ENCODE measurements at places on chromosomes 7 and 10. TPM values are rescaled to one million over a fixed set of nuclear protein-coding genes. Genes with fewer than 3 reads are reported as not detected.

SLC18A2 gene
- total RNA-seq = 4.6 TPM

SEMA4G gene
- 6.1 TPM for total RNA-seq

AMZ1 gene
- 0.16 TPM for total RNA-seq

CHST3 gene
- 31.5 TPM for total RNA-seq

AQP1 gene
- 291 TPM for total RNA-seq

PPP1R9A gene
- 25.7 TPM for total RNA-seq

DPYSL4 gene
- 0.60 TPM for total RNA-seq

SLC25A40 gene
- 25.4 TPM for total RNA-seq

GPC2 gene
- 1.8 TPM for total RNA-seq

PRLHR gene
- total RNA-seq = not detected

C10orf143 gene
- 6.6 TPM for total RNA-seq

DNA sequence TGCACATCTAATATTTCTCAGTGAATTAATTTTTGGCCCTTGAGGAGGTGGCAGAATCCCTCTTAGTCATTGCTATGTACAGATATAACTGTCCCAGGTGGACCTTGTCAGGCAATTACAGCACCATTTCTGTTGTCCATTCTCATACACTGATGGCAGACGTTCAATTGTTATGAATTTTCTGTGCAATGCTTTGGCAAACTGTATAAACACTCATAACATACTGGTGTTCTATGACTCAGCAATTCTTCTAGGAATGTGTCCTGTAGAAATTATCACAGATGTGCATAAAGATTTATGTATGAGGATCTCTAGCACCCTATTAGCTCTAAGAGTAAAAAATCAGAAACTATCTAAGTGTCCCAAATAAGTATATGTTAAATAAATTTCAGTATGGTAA lies 80.8 kb downstream of the DNAJB9 start:
- DNase-seq = no peak

DNA sequence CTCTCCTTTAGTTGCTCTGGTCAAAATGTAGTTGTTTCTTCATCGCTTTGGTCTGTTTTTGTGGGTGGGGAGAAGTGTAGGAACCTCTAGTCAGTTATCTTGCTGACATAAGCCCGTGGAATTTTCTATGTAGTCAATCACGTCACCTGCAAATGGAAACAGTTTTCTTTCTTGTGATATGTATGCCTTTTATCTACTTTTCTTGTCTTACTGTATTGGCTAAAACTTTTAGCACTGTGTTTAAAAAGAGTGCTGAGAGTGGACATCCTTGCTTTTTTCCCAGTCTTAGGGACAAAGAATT lies 42.3 kb downstream of the AKR1E2 start:
- no peak for DNase-seq

GRCh38 chr7:28738412-28738811 lies 219.7 kb downstream of the TRIL start:
- no peak for DNase-seq

- DNase-seq = no peak
Observed at GRCh38 chr10:498760-499435, 190.6 kb downstream of the DIP2C start.

GRCh38 chr7:25845464-25845863 lies 306.5 kb upstream of the NFE2L3 start:
- peak; percentile 64 for DNase-seq

- no peak for DNase-seq
Observed at GRCh38 chr10:111109501-111110242, 32.8 kb downstream of the ADRA2A start.

DNA sequence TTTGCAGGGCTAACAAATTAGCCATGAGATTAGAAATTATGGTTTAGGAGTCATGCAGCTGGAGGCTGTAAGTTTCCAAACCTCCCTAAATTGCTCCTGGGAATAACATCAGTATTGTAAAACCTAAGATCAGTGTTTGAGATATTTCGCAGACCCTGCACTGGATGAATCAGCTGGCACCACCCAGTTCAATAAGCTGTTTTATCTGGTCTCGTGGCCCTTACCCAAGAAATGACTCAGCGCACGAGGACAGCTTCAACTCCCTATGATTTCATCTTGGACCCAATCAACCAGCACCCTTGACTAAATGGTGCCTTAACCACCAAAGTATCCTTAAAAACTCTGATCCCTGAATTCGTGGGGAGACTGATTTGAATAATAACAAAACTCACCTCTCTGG lies 482.0 kb upstream of the PCDH15 start:
- DNase-seq = no peak

DNA sequence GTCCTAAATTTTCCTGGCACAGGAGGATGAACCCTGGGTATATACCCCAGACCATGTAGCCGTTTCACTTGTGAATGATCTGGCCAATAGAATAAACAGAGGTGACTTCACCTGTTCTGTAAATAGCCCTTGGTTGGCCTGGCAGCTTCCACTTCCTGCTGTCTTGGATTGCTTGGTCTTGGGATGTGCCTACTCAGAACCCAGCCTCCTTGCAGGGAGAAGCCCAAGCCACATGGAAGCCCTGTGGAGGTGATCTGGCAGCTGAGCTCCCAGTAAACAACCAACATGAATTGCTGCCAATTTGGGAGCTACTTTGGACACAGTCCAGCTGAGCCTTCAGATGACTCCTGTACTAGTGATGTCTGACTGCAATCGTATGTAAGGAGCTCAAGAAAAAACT lies 4.8 kb upstream of the RAPGEF5 start:
- no peak for DNase-seq

GRCh38 chr7:50531401-50531911 lies 33.7 kb downstream of the DDC start:
- no peak for DNase-seq

DNA sequence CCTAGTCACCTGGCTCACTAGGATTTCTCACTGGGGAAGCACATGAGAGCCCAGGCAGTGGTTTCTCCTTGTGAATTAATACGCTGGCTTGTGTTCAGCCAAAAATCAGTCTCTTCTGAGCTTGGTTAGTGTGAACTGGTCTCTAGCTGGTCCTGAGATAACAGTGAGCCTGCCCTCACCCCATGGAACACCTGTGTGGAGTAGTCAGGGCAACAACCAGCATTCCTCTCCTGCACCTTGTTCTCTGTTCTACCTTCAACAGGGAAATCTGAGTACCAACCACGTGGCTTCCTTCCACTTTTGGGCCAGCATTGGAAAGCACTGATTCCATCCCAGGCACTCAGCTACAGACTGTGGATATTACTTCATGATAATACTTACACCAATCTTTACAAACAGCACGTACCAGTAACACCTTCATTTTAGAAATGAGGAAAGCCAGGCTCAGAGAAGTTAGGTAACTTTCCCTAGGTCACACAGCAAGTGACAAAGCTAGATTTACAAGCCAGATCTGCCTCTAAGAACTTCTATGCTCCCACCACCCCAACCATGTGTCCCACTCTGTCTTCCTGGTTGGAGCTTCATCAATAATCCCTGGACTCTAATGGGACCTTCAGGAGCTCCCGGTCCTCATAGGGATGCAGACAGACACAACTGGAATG lies 106.6 kb downstream of the GRID1 start:
- DNase-seq = peak; percentile 2

DNA sequence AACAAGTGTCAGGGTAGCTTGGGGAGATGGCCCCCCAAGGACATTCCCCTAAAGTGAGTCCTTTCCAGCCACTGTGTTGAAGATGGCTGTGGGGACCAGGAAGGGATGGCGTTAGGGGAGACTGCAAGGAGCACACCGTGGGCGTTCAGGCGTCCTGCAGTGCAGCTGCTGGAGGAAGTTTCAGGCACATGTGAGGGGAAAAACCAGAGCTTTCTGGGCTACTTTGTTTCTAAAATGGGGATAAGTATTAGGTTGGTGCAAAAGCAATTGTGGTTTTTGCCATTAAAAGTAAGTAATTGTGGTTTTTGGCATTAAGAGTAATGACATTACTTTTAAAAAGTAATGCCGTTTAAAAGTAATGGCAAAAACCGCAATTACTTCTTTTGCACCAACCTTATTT lies 14.3 kb downstream of the PRF1 start:
- DNase-seq = no peak

DNA sequence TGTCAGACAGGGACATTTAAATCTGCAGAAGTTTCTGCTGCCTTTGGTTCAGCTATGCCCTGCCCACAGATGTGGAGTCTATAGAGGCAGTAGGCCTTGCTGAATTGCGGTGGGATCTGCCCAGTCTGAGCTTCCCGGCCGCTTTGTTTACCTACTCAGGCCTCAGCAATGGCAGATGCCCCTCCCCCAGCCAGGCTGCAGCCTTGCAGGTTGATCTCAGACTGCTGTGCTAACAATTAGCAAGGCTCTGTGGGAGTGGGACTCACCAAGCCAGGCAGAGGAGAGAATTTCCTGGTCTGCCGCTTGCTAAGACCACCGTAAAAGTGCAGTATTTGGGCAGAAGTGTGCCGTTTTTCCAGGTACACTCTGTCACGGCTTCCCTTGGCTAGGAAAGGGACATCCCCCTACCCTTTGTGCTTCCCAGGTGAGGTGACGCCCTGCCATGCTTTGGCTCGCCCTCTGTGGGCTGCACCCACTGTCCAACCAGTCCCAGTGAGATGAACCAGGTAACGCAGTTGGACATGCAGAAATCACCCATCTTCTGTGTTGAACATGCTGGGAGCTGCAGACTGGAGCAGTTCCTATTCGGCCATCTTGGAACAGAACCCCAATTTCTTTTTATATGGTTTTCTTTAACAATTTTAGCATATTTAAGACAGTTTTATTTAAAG lies 28.4 kb upstream of the VWDE start:
- DNase-seq = no peak

DNA sequence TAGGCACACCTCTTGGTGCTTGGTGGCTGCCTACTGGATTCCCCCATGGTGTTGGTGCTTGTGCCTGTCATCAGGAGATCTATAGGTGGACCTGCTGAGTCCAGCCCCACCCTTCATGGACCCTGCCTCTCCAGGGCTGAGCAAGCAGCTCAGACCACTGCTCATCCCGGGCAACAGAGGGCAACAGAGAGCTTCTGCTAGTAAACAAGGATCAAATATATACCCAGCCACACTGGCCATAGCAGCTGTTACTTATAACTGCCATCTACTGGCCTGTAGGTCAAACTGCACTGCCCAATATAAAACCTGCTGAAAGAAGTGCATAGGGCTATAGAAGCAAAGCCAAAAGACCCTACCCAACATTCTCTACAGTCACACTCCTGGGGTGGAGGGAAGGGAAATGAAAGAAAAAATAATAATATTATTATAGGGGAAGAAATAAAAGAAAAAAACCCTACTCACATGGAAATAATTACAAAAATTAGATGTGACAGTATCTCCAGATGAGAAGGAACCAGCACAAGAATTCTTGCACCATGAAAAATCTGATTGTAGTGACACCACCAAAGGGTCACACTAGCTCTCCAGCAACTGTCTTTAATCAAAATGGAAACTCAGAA lies 54.9 kb upstream of the ZNF800 start:
- no peak for DNase-seq

- no peak for DNase-seq
Observed at GRCh38 chr10:22704942-22705341, 9.4 kb downstream of the PIP4K2A start.

GRCh38 chr7:2384354-2385243 lies 18.8 kb upstream of the CHST12 start:
- no peak for DNase-seq

GRCh38 chr7:33601884-33602283 lies 303.5 kb upstream of the BMPER start:
- DNase-seq = no peak

DNA sequence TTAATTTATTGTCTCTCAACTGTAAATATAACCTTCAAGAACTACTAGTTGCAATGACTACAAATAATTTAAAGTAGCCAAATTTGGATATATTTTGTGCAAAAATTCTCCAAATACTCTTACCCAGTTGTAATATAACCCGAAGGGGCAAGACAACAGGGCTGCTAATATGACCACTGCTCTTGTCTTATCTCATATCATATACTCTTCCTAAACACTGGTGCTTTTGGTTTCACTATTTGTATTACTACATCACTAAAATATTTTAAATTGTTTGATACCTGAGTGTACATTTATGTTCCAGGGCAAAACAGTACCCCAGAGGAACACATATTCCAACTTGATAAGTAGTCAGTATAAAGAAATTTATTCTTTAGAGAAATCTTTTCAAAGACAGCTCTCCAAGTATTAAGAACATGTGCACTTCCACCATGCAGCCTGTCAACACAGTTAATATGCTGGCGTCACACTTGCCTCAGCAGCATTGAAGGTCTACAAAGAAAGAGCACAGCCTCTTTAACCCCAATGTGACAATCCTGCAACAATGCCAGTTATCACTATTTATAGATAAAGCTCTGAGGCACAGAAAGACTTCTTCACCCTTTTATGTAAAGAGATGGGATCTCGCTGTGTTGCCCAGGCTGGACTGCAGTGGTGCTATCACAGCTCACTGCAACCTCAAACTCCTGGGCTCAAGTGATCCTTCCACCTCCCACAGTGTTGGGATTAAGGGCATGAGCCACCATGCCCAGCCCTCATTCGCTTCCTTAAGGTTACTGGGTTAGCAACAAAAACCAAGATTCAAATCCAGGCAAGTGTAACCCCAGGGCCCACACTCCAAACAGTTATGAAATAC lies 37.8 kb downstream of the RHEB start:
- DNase-seq = no peak

GRCh38 chr10:6713716-6714115 lies 133.6 kb upstream of the PRKCQ start:
- DNase-seq = no peak

- DNase-seq = no peak
Observed at GRCh38 chr10:84329196-84329611, 815 bp downstream of the CCSER2 start.

- no peak for DNase-seq
Observed at GRCh38 chr7:47288060-47288459, 293.9 kb downstream of the TNS3 start.

- DNase-seq = no peak
Observed at GRCh38 chr10:131870831-131871672, 29.8 kb upstream of the PPP2R2D start.

GRCh38 chr10:76657337-76658012 lies 980.1 kb downstream of the KCNMA1 start:
- DNase-seq = no peak

GRCh38 chr7:6615723-6616555 lies 529 bp downstream of the ZNF853 start:
- peak; percentile 55 for DNase-seq

- DNase-seq = peak; percentile 90
Observed at GRCh38 chr10:102229810-102230263, 3.7 kb downstream of the ELOVL3 start.

- no peak for DNase-seq
Observed at GRCh38 chr10:3881622-3882021, 96.6 kb upstream of the KLF6 start.

GRCh38 chr10:14379556-14380280 lies 49.0 kb upstream of the FRMD4A start:
- DNase-seq = no peak

- DNase-seq = peak; percentile 70
Observed at GRCh38 chr10:131354380-131354779, 42.9 kb upstream of the TCERG1L start.

DNA sequence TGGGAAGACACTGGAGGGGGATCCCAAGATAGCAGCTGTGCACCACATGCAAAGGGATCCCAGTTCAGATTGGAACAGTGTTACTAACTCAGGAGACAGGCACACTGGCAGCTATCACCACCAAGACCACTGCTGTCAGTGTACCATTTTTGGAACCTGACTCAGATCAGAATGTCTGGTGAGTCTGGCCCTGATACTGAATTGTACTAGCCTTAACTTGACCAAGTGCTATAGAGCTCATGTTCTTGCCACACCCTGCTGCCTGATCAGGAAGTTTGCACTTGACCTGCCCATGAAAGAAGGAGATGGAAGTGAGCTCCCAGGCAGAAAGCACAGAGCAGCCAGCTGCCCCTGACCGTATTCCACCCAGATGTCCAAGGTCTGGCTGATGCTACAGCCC lies 4.8 kb upstream of the PRRT4 start:
- DNase-seq = no peak

- DNase-seq = no peak
Observed at GRCh38 chr10:124278356-124278755, 140.4 kb downstream of the OAT start.
